Inflammatory macrophage (primary cell): ENCODE measurements at places on chromosomes 13 and 19.

GRCh38 chr13:31167490-31167889 lies 5.8 kb upstream of the HSPH1 start:
- no peak for DNase-seq

DNA sequence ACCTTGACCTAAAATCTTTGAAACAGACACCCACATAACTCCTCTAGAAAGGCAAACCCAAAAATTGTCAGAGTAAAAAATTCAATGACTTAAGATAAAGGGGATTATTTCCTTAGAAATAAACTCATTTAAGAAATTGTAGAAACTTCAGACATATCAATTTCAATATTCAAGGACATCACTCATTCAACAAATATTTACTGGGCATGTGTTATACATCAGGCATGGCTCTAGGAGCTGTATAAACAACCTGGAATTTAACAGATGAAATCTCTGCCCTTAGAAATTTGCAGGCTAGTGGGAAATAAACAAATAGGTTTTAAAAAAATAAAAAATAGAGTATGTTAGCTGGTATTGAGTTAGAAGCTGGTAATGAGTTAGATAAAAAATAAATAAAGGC lies 84.0 kb upstream of the LSM14A start:
- no peak for DNase-seq

DNA sequence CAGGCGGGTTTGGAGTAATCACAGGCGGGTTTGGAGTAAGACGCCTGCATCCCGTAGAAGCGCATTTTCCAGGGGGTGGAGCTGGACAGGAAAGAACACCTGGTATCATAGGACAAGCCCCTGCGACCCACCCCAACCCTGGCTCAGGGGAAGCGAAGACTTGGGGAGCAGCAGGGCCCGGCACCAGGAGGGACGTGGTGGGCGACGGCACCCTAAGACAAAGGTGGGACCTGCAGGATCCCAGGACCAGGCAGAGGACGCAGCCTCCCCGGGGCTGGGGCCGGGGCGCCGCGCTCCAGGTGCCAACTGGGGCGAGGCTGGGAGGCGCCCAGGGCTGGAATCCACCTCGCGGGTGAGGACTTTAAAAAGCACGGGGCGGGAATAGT lies 520 bp downstream of the ZNF600 start:
- DNase-seq, result no peak

- no peak for DNase-seq
These were observed 731.5 kb downstream of the SLITRK1 start for GRCh38 chr13:83150616-83151307.

DNA sequence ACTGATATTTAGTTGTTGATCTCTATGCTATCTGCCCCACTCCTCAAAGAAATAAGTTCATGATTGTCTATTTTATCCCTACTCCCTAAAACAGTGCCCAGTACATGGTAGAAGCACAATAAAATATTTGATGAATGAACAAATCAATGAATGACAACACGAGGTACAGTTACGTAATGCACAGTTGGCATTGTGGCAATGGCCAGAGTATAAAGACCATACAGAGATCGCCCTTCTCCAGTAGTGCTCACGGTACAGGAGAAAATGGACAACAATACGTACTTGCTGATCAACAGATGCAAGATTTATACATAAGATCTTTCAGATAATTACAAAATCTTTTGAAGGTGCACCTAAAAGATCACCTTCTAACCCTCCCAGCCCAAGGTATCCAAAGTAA lies 225.4 kb downstream of the KLF12 start:
- no peak for DNase-seq

DNA sequence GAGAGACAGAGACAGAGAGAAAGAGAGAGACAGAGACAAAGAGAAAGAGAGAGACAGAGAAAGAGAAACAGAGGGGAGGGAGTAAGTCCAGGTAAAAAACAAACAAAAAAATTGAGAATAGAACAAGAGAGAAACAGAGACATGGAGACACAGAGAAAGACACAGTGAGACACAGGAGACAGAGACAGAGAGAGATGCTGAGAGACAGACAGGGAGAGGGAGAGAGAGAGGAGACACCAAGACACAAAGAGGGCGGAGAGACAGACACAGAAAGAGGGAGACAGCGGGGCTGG lies 5.8 kb upstream of the PROZ start:
- no peak for DNase-seq
